ENCODE measurements at places on chromosomes 3 and 15.

- DNase-seq = no peak
These were observed 33.0 kb upstream of the VILL start for GRCh38 chr3:37957539-37957936.

GRCh38 chr3:57451150-57451846, 92.8 kb downstream of the DNAH12 start:
- DNase-seq = no peak

DNA sequence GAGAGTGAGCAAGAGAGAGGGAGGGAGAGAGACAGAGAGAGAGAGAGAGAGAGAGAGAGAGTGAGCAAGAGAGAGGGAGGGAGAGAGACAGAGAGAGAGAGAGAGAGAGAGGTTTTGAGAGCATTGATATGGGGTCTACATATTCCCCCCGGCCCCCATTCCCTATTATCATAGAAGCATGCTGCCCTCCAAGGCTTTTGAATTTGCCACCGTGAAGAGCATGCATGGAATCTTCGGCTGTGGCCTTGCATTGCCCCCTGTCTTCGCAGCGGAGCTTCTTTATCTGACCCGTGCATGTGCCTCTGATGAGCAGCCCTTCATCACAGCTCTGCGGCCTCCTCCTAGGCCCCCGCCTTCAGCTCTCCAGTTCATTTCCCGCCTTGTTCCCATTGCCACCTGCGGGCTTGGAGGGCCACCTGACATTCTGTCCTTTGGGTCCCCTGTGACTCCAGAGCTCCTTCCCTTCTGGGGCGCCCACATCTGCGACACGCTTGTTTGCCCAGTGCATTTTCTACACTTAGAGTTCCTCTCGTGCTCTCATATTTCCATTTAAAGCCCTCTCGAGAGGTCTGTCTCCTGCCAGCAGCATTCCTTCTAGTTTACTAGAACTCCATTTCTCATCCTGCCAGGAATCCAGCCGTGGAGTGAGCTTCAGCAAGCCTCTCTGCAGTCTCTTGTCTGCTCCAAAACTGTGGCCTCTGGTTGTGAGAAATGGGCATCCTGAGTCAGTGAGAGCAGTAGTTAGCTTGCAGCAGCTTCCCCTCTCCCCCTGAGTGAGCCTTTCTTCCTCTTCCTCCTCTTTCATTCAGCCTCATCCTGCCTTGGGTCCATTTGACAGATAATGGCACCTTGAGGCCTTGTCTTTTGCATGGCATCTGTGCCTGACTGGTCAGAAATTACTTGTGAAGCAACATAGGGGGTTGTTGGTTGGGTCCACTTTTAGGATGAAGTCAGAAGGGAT, 25.3 kb downstream of the LPP start:
- DNase-seq = no peak

GRCh38 chr3:44419923-44420650, 57.4 kb downstream of the ZNF445 start:
- DNase-seq = no peak

- no peak for DNase-seq
These were observed 39.7 kb upstream of the VEPH1 start for GRCh38 chr3:157542711-157543500.

DNA sequence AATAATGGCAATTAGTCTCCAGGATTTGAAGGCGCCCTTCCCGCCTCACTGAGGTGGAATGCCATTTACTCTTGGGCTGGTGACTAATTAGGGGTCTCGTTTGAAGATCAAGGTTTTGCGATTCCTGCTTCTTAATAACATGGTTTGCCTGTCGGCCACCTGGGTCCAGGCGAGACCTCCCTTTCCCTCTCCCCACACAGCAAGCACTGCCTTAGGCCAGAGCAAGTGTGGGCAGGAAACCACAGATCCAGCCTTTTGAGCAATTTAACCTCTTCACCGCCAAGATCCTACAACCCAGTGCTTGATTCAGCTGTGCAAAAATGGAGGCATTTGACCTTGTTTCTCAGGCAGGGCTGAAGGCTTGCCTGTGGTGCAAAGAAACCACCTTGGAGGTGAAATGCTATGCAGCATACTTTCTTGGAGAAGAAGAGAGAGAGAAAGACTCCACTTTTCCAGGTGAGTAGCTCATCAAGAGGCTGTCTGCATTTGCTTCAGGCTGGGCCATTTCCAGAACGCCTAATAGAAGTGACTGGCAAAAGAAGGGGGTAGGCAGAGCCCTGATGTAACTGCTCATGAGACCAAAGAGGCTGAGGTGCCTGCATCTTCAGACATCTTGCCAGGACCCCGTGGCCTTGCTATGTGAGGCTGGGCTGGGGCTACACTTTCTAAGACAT, 34.1 kb upstream of the WNT5A start:
- DNase-seq = no peak

DNA sequence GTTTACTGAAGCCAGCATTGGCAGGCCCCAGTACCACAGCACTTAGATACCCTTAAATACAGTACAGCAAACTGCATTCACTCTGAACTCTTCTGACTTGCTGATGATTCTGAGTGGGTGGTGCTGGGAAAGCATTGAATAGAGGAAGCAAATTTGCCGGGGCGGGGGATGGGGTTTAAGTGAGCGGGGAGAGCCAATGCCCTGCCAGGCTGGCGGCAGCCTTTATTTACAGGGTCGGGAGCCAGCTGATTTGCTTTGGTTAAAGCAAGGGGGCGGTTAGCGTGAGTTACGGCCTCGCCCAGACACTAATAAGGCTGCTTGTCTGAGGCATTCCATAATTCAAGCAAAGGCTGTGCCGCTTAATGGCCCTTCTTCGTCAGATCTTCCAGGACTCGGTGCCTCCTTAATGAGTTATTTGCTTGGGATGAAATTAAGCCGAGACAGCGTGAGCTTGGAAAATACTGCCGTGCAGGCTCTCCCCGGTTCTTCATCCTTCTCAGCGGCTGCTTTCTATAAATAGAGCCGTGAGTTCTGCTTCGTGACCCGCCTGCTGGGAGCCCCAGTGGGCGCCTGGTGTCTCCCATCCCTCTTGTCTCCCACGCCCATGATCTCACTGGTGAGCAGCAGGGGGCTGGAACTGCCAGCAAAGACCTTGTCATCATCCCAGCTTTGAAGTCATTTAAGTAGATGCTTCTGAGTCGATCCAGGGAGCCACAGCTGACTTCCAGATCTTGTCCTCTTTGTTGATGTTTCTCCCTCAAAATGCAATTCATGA, 25.8 kb downstream of the SPSB4 start:
- no peak for DNase-seq

DNA sequence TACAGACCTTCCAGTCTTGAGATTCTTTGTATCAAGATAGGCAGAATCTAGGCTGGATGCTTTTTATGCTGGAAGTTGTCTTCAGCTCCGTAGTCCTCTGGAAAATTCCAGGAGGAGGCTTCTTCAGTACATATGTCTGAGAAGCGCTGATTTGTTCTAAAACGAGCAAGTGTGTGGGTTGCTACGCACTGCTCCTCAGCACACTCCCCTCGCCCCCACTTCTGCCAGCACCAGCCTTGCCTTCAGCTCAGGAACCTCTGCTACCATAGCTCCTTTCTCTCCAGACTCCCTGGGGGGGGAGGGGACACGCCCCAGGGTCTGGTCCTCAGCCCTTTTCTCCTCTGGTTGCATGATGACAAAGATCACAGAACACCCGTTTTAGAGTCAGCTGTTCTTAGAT, 75.5 kb upstream of the TRA2B start:
- no peak for DNase-seq

GRCh38 chr3:45911511-45912226, 25.3 kb downstream of the CCR9 start:
- no peak for DNase-seq

DNA sequence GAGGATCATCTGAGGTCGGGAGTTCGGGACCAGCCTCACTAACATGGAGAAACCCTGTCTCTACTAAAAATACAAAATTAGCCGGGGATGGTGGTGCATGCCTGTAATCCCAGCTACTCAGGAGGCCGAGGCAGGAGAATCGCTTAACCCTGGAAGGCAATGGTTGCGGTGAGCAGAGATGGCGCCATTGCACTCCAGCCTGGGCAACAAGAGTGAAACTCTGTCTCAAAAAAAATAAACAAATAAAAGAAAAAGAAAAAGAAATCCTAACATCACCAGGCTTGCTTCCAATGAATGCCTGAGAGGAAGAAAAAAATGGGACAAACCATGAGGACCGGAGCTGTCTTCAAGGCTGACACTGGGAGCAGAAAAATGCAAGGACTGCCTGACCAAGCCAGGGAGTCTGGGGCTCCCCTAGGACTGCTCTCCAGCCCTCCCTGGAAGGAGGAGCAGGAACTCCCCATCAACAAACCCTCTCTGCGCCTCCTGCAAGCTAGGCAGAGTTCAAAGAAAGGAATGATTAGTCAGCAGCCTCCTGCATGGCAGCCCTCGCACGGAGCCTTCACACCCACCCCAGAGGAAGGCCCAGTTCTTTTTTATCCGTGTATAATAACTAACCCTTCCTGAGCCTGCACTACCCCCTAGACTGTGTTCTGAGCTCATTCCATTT, 55.4 kb downstream of the NUP210 start:
- DNase-seq = no peak

DNA sequence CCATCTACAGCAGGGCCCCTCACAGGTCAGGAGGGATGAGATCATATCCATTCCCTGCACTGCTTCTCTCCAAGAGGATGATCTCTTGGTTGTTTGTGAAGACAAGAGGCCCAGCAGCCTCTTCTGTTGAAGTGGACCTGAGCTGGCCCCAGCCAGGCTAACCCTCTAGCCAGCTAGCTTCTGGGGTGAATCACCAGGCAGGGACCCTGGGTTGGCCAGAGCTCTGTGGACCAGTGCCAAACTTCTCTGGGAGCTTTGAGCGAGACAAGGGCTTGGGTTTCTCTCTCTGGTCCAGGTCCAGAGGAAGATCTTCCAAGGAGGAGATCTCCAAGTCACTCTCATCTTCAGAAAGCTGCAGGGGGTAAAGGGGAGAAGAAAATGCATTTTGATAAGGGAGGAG, 52.7 kb downstream of the CLDN18 start:
- DNase-seq = no peak

DNA sequence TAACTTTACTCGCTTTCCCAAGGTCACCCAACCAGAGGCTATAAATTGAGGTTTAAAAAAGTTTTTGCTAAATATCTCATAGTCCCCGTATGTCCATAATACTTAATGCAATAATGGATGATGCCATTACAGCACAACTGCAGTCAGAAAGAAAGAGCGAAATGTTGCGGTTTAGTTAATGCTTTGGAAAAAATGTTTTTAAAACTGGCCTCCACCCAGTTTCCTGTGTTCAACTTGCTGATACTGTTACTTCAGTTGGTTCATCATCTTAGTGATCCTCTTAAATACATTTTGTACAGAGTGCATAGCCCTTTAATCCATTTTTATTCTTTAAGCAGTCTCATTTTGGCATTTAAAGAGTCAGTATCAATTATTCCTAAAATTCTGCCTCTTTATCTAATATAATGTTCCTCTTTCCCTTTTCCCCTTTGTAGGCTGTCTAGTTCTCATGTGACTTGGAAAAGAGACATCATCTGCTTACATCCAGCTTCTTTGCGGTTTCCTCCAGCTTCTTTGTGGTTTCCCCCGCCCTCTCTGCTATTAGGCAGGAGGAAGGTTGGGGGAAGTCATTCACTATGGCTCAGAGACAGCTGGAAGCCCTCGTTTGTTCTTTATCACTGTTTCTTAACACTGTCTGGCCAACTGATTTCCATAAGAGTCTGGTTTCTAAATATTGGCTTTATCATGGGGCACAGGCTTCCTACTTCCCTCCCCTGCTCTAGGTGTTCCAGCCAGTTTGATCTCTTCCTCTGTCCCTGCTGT, 154.3 kb downstream of the GOLIM4 start:
- DNase-seq = no peak

- no peak for DNase-seq
These were observed 26.7 kb downstream of the TBC1D2B start for GRCh38 chr15:78050826-78051225.

DNA sequence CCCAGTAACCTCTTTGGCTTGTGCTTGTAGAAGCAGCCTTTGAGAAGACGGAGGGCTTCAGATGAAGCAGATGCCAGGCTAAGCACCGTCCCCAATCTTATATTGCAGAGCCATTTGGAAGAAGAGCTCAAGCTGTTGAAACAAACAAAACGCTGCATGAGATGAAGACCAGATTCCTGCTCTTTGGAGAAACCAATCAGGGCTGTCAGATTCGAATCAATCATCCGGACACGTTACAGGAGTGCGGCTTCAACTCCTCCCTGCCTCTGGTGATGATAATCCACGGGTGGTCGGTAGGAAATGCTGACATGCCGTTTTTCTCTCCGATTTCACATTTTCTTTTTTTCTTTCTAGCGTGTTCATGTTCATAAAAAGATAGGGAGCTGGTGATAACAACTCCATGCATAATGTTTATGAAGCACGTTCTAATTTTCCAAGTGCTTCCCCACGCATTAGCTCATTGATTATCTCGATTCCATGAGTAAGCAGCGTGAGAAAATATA, 106.5 kb downstream of the LIPC start:
- no peak for DNase-seq

GRCh38 chr3:128168836-128169235, 15.6 kb downstream of the EEFSEC start:
- no peak for DNase-seq

DNA sequence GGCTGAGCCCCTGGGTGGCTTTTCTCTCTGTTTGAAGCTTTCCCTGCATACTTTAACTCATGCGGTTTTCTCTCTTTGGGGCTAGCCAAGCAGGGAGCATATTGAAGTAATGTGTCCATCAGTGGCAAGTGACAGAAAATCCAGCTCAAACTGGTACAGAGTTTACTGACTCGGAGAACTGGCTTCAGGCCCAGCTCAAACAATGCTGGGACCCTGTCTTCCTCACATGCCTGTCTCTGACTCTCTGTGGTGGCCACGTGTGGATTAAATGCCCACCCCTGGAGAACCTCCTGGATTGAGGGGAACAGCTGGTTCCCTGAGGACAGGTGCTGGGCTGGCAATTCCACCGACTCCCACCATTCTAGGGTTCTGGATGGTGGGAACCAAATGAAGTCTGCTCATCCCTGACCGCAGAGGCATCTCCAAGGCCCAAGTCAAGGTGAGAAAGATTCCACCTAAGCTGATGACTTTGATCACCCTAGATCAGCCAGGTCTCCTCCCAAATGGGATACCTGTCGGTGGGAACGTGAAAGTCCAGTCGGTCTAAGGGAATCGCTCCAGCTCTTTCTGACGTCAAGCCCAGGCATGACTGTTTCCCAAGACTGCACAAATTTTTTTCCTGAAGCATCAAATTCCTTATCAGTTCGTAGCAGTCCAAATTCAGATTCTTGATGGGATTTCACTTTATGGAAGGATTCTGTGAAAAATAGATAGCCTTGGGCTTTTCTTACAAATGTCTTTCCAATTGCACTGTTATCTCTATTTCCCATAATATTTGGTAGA, 16.3 kb upstream of the HDAC11 start:
- no peak for DNase-seq

- DNase-seq = no peak
These were observed 191.5 kb upstream of the SLC2A2 start for GRCh38 chr3:171218069-171218468.

- no peak for DNase-seq
These were observed 84.8 kb downstream of the SMAD3 start for GRCh38 chr15:67150023-67150860.

- DNase-seq = no peak
These were observed 80.7 kb upstream of the PCSK6 start for GRCh38 chr15:101570241-101570640.

- DNase-seq = no peak
These were observed 4.9 kb downstream of the PLOD2 start for GRCh38 chr3:146156095-146156494.

All from CD8-positive, alpha-beta memory T cell (primary cell).